ENCODE measurements at places on chromosomes 1 and 21. TPM values are rescaled to one million over a fixed set of nuclear protein-coding genes. Genes with fewer than 3 reads are reported as not detected.

DNA sequence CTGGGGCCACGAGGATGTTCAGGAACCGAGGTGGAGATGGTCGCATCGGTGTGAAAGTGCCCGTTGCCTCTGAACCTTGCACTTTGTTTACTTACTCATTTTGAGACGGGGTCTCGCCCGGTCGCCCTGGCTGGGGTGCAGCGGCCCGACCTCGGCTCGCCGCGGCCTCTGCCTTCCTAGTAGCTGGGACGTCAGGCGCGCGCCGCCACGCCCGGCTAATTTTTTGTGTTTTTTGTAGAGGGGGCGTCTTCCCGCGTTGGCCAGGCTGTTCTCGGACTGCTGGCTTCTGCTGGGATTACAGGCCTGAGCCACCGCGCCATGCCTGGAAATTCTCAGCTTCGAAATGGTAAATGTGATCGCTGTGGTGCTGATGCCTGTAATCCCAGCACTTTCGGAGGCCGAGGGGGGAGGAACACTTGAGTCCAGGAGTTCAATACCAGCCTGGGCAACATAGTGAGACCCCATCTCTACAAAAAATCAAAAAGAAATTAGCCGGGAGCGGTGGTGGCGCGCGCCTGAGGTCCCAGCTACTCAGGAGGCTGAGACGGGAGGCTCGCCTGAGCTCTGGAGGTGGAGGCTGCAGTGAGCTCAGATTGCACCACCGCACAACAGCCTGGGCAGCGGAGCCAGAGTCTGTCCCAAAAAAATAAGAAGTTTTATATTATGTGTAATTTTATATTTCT, 684 bp upstream of the MRPL20 start:
- DNase-seq, result no peak

The SEC16B gene
- total RNA-seq, result not detected

DNA sequence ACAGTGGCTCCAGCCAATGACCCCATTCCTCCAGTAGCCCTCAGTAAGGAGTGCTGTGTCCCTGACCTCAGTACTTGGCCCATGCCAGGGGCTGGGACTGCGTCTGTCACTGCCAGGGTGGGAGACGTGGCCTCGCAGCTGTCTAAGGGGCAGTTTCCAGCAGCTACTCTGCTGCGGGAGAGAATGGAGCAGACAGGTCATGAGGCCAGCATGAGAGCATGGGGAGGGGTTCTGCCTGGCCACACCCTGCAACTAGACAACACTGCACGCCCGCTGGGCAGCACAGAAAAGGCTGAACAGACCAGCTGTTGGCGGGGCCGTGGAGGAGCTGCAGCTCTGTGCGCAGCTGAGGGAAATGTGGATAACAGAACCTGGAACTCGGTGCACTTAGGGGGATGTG, 91.6 kb upstream of the COL6A1 start:
- DNase-seq, result no peak

DNA sequence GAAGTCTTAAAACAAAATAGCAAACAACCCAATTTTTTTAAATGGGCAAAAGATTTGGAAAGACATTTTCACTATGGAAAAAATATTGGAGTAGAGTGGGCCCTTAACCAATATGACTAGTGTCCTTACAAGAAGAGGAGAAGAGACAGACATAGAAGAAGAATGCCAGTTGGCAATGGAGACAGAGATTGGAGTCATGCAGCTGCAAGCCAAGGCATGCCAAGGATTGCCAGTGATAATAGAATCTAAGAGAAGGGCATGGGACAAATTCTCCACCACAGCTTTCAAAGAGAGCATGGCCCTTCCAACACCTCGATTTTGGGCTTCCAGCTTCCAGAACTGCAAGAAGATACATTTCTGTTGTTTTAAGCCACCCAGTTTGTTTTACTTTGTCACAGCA, 92.7 kb downstream of the RGS2 start:
- no peak for DNase-seq

DNA sequence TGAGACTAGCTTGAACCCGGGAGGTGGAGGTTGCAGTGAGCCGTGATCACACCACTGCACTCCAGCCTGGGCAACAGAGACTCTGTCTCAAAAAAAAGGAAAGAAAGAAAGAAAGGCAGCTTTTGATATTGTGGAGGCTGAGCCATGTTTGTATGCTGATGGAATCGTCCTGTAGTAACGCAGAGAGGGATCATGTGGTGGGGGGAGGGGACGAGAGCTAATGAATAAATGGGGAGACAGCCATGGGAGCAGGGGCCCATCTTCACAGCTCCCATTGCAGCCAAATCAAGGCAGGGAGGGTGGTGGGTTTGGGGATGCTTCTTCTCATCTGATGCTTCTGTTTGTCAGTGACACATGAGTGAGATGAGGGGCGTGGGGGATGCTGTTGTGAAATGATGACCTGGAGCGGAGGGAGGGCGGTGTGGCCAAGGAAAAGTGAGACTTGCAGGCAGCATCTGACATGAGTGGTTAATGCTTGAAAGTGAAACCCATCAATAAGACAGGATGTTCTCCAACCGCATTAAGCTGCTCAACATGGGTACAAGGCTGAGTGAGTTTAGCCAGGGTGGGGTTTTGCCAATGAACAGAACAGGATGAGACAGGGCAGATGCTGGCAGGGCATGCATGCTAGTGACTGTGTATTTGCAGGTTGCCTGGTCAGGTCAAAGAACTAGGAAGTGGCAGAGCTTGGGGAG, 16.7 kb downstream of the SPATA21 start:
- peak; percentile 65 for DNase-seq

The RNU1-1 gene
- total RNA-seq, result 1,293 TPM

- DNase-seq, result no peak
These were observed 9.7 kb upstream of the KRTAP7-1 start for GRCh38 chr21:30839304-30839703.

The ACP6 gene
- total RNA-seq, result 5.2 TPM

GRCh38 chr1:181554465-181554864, 71.1 kb downstream of the CACNA1E start:
- no peak for DNase-seq

GRCh38 chr1:155859881-155860871, 809 bp downstream of the SYT11 start:
- peak; percentile 64 for DNase-seq

The TCHH gene
- 0.11 TPM for total RNA-seq

DNA sequence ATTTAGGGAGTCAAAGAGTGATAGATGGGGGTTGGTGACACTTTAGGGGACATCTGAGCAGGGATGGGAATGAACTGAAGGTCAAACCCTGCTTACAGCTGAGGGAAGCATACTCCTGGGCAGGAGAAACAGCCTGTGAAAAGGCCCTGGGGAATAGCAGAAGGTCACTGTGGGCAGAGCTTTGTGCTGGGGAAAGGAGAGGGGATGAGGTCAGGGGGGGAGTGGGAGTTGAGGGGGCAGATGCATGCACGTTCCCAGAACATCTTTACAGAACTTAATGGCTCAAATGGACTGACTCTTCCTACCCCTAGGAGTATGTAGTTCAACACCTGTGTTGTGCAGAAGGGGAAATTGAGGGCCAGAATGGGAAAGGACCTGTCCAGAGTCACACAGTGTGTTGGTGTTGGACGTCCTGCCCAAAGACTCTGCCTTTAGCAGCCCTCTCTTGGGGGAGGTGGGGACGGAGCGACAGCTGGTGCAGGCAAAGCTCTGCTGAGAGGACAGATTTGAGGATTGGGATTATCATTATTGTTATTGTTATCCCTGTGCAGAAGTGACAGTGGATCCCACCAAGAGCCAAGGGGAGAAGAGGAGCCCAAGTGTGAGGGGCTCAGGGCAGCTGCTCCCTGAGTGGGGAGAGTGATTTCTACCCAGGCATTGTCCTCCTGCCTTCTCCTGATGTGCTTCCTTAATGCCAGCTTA, 116.5 kb downstream of the PTPRU start:
- no peak for DNase-seq

- no peak for DNase-seq
These were observed 16.4 kb upstream of the ATP1A1 start for GRCh38 chr1:116356673-116357072.

- no peak for DNase-seq
These were observed 25.7 kb upstream of the XPR1 start for GRCh38 chr1:180606155-180606554.

The HSD11B1 gene
- 0.59 TPM for total RNA-seq

The TRIM63 gene
- not detected for total RNA-seq

The ATAD3C gene
- 0.53 TPM for total RNA-seq

DNA sequence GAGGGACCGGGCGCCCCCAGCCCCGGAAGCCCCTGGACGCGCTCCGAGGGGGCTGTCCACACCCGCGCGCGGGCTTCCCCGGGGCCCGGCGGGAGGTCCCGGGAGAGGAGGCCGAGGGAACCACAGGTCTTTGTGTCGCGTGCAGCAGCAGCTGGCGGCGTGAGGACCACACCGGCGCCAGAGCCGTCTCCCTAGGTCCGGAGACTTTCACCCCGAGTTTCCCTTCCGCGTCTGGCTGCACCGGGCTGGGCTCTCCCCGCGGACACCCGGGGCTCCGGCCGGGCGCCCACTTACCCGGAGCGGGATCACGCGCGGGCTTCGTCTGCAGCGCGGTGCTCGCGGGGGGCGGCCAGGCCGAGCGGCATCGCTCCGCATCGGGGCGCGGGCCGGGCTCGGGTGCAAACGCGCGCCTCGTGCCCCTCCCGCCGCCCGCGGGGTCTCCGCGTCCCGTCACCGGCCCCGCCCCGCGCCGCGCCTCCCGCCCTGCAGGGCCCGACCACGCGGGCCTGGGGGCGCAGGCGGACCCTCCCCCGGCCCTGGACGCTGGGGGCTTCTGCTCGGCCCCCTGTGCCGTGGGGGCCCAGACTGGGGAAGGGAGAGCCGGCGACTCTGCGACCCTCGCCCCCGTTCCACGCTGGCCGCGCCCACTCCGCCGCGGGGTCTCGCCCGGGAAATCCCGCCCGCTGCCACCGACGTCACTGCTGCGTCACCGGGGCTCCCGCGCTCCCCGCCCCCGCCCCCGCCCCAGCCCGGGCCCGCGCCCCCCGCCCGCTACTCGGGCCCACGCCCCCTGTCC, at the start of gene GNG4:
GNG4 (minus strand) TSS at position 417 of the 796 bp plus-strand sequence. CDS start 65,946 bp downstream, outside the sequence.
- DNase-seq, result no peak

The FCRL1 gene
- total RNA-seq, result not detected

- no peak for DNase-seq
These were observed 142.0 kb downstream of the TRABD2B start for GRCh38 chr1:47855230-47855629.

The WNT2B gene
- total RNA-seq, result 0.09 TPM

- no peak for DNase-seq
These were observed 201.0 kb downstream of the S1PR1 start for GRCh38 chr1:101437800-101438199.

- no peak for DNase-seq
These were observed 8.3 kb downstream of the WARS2 start for GRCh38 chr1:119132179-119132578.

All from CD8-positive, alpha-beta memory T cell (primary cell).